ENCODE measurements at places on chromosomes 3 and 15. TPM values are rescaled to one million over a fixed set of nuclear protein-coding genes. Genes with fewer than 3 reads are reported as not detected.

- DNase-seq, result no peak
Measured at GRCh38 chr3:94159062-94159828, 96.4 kb downstream of the NSUN3 start.

Gene NPAP1
- polyA plus RNA-seq, result 0.59 TPM

- DNase-seq, result no peak
Measured at GRCh38 chr15:95113041-95113440, 881.7 kb downstream of the MCTP2 start.

GRCh38 chr15:60324706-60325438 lies 72.9 kb downstream of the ANXA2 start:
- no peak for DNase-seq

Gene KLF15
- polyA plus RNA-seq, result 11.4 TPM

DNA sequence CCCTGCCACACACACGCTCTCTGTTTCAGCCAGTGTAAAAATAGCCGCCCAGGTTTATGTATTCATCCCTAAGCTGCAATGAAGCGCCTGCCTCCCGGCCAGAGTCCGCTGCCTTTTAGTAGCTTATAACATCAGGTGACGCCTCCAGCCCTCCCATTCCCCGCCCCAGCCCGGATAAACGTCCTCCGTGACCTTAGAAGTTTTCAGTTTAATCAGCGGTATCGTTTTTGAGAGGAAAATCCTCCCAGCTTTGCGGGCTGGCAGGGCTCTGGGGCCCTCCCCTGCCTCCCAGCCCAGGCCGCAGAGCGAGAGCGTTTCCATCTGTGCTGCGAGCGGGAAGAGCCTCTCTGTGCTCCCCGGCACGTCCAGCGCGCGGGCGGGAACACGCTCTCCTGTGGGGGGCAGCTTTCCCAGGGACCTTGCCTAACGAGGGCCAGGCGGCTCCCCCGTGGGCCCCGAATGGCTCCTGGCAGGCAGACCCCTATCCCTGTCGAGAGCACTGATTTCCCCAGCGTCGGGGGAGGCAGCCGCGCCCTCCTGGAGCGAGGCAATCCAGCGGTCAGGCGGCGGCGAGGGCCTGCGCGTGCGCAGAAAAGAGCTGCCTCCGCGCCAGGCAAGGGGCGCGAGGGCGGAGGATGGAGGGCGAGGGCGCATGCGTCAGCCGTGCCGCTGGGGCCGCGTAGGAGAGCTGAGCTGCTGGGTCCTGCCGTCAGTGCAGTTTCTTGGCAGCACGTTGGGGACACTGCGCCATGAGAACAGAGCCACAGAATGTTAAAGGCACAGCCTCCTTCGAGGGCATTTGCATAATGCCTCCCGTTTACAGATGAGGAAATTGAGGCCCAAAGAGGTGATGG lies 71.1 kb downstream of the CCNL1 start:
- peak; percentile 98 for DNase-seq

Gene CCDC54
- polyA plus RNA-seq, result 0.21 TPM

DNA sequence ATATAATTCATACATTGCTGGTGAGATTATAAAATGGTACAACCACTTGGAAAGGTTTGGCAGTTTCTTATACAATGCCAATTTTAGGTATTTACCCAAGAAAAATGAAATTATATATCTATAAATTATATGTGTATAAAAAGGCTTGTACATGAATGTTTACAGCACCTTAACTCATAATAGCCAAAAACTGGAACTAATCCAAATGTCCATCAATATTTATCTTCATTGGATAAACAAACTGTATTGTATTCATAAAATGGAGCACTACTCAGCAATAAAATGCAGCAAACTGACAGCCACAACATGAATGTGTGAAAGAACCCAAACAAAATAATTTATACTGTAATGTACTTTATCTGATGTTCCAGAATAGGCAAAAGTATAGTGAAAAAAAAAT lies 33.6 kb upstream of the EIF5A2 start:
- no peak for DNase-seq

Gene IP6K2
- 221 TPM for polyA plus RNA-seq

DNA sequence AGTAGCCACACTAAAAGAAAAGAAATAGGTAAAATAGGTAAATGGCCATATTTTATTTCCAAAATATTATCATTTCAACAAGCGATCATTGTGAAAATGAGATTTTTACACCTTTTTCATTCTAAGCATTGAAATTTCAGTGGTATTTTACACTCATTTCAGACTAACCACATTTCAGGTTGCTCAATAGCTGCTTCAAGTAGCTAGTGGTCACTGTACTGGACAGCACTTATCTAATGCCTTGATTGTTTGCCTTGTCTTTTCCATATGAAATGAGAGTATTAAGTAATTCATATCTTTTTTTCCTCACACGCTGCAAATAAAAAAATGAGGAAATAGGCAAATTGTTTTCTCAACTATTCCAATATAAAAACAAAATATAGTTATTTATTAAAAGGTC lies 332.8 kb downstream of the NLGN1 start:
- no peak for DNase-seq
